ENCODE measurements at places on chromosomes 13 and 19. TPM values are rescaled to one million over a fixed set of nuclear protein-coding genes. Genes with fewer than 3 reads are reported as not detected.

MED26 gene
- total RNA-seq = 21.3 TPM

HIPK4 gene
- total RNA-seq = not detected

NEK3 gene
- total RNA-seq = 2.8 TPM

SPRED3 gene
- 0.93 TPM for total RNA-seq

FGF22 gene
- total RNA-seq = not detected

CRYL1 gene
- total RNA-seq = 13.1 TPM

KLK11 gene
- not detected for total RNA-seq

ISOC2 gene
- total RNA-seq = 28.2 TPM

CYP2A7 gene
- not detected for total RNA-seq

ZNF850 gene
- 9.2 TPM for total RNA-seq

ZNF790 gene
- 7.8 TPM for total RNA-seq

CIRBP gene
- 189 TPM for total RNA-seq

ZNF534 gene
- total RNA-seq = not detected

PKN1 gene
- 236 TPM for total RNA-seq

TJP3 gene
- total RNA-seq = 1.0 TPM

All from activated CD8-positive, alpha-beta memory T cell treated with anti-CD3 and anti-CD28 coated beads, Interleukin-2, amount 10 ng/mL, durations not matched to agents 7 days and 5 days (primary cell).